ENCODE measurements at places on chromosomes 7 and 10. TPM values are rescaled to one million over a fixed set of nuclear protein-coding genes. Genes with fewer than 3 reads are reported as not detected.

VWDE gene
- 1.5 TPM for total RNA-seq

SHH gene
- total RNA-seq, result not detected

GRCh38 chr7:7565746-7566650 is 686 bp upstream of the MIOS start:
- H3K36me3 ChIP-seq, result peaks cover 15% of the 10 kb centered on the region
- H3K4me3 ChIP-seq, result no peak overlapping the region
- peaks cover 30% of the 10 kb centered on the region for H3K4me1 ChIP-seq
- H3K27me3 ChIP-seq, result no peaks in the 10 kb centered on the region
- DNase-seq, result peak; percentile 8

DNA sequence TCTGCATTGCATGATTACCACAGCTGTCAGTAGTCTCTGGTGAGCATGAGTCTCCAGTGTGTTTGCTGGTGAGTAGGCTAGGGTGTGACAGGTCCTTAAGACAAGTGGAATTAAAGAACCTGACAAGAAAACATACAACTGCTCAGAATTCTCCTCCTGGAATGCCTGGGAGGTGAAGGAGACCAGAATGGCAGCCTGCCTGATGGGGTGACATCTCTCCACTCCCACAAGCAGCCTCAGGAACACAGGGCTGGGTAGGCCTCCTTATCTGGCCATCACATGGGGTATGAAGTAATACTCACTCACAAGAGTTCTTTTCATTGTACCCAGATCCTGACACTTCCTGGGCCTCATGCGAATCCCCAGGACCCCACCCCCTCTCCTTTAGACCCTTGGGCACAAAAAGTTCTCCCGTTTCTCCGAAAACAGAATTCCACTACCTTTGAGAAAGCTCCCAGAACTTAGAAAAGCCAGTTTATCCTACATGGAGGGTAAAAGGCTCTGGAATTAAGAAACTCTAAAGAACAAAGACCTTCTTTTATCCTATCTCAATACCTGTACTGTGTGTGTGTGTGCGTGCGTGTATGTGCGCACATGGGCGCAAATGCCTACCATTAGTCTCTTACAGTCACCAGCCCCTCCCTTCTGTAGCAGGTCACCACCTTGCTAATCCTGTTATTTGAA is 33.4 kb upstream of the C1GALT1 start:
- no peak for DNase-seq
- no peak overlapping the region for H3K4me3 ChIP-seq
- H3K36me3 ChIP-seq, result peaks cover 2% of the 10 kb centered on the region
- H3K27ac ChIP-seq, result no peak overlapping the region

OR6V1 gene
- not detected for total RNA-seq

ASB4 gene
- not detected for total RNA-seq

DNA sequence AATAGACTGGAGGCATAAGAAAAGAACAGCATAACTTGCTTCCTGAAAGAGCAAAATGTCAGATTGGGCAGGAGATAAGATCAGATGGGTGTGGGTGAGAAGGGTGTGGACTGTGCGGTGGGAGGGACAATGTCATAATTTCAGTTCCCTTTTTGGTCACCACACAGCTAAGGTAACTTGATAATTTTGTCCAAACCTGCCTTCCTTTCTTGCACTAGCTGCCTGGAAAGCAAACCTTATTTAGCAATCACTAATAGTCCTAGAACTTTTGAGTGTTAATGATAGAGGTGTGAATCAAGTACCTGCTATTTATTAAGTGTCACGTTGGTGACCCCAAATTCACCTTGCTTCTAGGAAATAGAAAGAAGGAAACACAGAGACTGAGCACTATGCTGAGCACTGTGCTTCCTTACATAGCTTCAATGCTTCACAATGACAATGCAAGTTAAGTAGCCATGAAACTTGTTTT is 72.4 kb upstream of the SP4 start:
- peaks cover 51% of the 10 kb centered on the region for H3K4me1 ChIP-seq
- peak; percentile 63 for DNase-seq
- H3K27ac ChIP-seq, result no peak overlapping the region
- no peak overlapping the region for H3K4me3 ChIP-seq

PRKCQ gene
- 53.0 TPM for total RNA-seq

ACTL6B gene
- total RNA-seq, result not detected

DNA sequence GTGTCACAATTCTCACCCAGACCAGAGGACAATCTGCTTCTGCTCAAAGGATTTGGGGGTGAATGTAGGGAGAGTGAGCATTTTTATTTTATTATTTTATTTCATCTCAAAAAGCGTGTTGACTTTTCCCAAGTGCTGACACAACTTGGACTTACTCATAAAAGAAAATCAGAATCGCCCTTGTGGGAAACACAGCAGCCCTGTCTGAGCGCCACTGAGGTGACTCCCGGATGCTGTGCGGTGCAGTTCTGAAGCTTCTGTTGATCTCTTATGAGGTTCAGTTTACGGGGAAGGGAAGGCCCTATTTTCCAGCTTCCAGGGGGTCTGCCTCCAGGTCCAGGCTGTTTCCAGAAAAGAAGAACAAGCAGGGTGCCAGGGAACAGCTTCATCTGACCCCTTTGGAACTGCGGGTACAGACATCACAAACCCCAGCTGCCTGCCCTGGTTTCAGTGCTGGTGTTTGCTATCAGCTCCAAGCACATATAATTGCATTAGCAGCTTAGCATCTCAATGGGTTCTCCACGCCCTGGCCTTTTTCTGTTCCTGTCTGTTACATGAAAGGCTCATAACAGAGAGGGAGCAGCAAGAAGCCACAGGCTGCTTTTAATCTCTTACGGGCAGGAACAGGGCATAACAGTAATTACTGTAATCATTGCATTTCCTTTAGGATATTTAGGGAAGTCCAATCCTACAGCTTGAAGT is 52.4 kb downstream of the PARP12 start:
- no peak for DNase-seq
- no peaks in the 10 kb centered on the region for H3K27me3 ChIP-seq
- H3K36me3 ChIP-seq, result no peaks in the 10 kb centered on the region
- H3K4me1 ChIP-seq, result no peaks in the 10 kb centered on the region
- no peak overlapping the region for H3K4me3 ChIP-seq
- H3K27ac ChIP-seq, result no peak overlapping the region

- peaks cover 64% of the 10 kb centered on the region for H3K4me1 ChIP-seq
- H3K4me3 ChIP-seq, result no peak overlapping the region
- H3K27me3 ChIP-seq, result no peaks in the 10 kb centered on the region
- H3K36me3 ChIP-seq, result peaks cover 19% of the 10 kb centered on the region
- DNase-seq, result no peak
These were observed 4.5 kb downstream of the FBXW4 start for GRCh38 chr10:101690461-101690860.

GRCh38 chr10:100020142-100020885 is 10.6 kb upstream of the DNMBP start:
- peaks cover 5% of the 10 kb centered on the region for H3K27me3 ChIP-seq
- peaks cover 7% of the 10 kb centered on the region for H3K4me1 ChIP-seq
- no peak overlapping the region for H3K27ac ChIP-seq
- H3K36me3 ChIP-seq, result no peaks in the 10 kb centered on the region
- DNase-seq, result peak; percentile 19

PRTFDC1 gene
- 1.1 TPM for total RNA-seq

DNA sequence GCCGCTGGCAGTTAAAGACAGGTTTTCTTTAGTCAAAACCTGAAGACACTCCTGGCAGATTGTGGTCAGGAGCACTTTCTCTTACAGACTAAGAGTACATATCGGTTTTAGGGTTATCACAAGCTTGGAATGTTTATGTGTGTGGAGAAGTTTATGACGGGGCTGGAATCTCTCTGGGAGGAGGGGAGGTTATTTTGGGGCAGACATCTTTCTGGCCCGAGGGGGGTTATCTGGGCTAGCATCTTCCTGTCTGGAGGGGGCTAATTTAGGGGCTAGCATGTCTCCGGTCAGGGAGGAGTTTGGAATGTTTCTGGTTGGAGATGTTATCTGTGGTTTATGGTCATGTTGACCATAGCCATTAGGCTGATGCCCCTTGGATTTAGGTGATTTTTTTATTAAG is 141.2 kb upstream of the KIF5B start:
- H3K4me3 ChIP-seq, result no peak overlapping the region
- no peaks in the 10 kb centered on the region for H3K27me3 ChIP-seq
- H3K27ac ChIP-seq, result no peak overlapping the region
- H3K4me1 ChIP-seq, result no peaks in the 10 kb centered on the region

DNA sequence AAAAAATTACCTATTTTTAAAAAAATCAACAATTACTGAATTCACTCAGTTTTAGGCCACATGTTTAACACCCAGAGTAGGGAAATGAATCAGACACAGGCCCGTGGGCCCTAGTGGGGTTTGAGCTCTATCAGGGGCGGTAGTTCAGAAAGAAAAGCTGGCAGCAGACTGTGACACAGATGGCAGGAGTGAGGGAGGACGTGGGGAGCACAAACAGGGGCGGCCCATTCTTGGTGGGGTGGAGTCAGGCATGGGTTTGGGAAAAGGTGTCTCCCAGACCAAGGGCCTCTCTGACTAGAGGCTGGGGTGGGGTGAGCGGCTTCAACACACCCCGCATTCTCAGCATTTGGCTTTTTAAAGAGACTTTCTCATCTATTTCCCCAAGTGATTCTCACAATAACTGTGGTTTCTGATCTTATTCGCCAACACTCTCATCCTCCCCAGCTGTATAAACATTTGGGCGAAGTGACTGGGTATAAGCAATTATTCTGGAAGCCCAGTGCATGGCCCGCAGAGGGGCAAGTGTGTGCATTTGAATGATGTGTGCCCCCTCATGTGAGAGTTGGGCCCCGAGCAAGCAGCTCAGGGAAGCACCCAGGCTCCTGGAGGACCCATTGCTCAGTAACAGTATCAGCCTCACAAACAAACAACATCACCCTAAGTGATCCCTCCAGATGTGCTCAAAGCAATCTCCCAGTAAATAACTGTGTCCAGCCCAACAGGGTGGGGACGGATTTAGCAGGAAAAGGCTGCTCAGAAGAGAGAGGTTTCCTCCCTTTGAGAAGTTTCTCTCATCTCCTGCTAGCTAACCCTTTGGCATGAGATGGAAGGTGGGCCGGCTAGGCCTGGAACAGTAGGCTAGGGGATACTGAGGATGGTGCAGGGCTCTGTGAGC is 437.6 kb upstream of the ZMIZ1 start:
- H3K4me3 ChIP-seq, result no peak overlapping the region
- peak; percentile 28 for DNase-seq
- no peak overlapping the region for H3K27ac ChIP-seq
- H3K4me1 ChIP-seq, result peaks cover 2% of the 10 kb centered on the region
- no peaks in the 10 kb centered on the region for H3K27me3 ChIP-seq

GRCh38 chr7:83161899-83162401 is 734 bp downstream of the PCLO start:
- H3K36me3 ChIP-seq, result no peaks in the 10 kb centered on the region
- H3K4me1 ChIP-seq, result peaks cover 8% of the 10 kb centered on the region
- no peak for DNase-seq

ADAM8 gene
- total RNA-seq, result 112 TPM

SPOCK2 gene
- total RNA-seq, result 208 TPM

SPACDR gene
- total RNA-seq, result 2.6 TPM

- no peaks in the 10 kb centered on the region for H3K4me1 ChIP-seq
- no peaks in the 10 kb centered on the region for H3K27me3 ChIP-seq
- peak; percentile 59 for DNase-seq
- H3K36me3 ChIP-seq, result no peaks in the 10 kb centered on the region
- H3K27ac ChIP-seq, result no peak overlapping the region
These were observed 14.1 kb downstream of the TMEM72 start for GRCh38 chr10:44925224-44925623.

DNA sequence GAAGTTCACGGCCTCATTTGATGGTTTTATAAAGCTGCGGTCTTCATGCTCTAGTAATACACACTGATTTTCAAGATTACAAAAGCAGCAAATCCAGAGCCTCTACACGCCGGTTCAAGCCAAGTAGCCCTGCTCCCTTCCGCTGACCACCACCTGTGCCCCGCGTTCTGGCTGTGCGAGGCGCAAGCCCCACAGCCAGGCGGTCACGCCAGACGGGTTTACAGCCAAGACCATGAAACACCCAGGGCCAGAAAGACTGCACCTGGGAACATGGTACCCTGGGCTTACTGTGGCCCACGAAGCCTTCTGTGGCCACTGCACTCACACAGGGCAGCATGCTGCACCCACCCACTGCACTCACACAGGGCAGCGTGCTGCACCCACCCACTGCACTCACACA is 33.6 kb downstream of the GPER1 start:
- H3K27ac ChIP-seq, result no peak overlapping the region
- no peaks in the 10 kb centered on the region for H3K27me3 ChIP-seq
- no peak for DNase-seq
- H3K4me1 ChIP-seq, result peaks cover 12% of the 10 kb centered on the region
- no peak overlapping the region for H3K4me3 ChIP-seq

- H3K27me3 ChIP-seq, result no peaks in the 10 kb centered on the region
- no peak overlapping the region for H3K4me3 ChIP-seq
- H3K27ac ChIP-seq, result no peak overlapping the region
- no peak for DNase-seq
- no peaks in the 10 kb centered on the region for H3K36me3 ChIP-seq
These were observed 115.8 kb upstream of the PRR15 start for GRCh38 chr7:29447828-29448227.

SPDYE5 gene
- total RNA-seq, result not detected

GRCh38 chr7:2211259-2211880 is 21.4 kb downstream of the MAD1L1 start:
- H3K27ac ChIP-seq, result no peak overlapping the region
- H3K36me3 ChIP-seq, result peaks cover 37% of the 10 kb centered on the region
- DNase-seq, result no peak
- no peak overlapping the region for H3K4me3 ChIP-seq

GRCh38 chr7:142853739-142854371 is 1.0 kb upstream of the EPHB6 start:
- H3K27ac ChIP-seq, result peak overlapping the region; percentile 79
- H3K4me1 ChIP-seq, result peaks cover 31% of the 10 kb centered on the region
- no peaks in the 10 kb centered on the region for H3K36me3 ChIP-seq
- H3K27me3 ChIP-seq, result no peaks in the 10 kb centered on the region
- DNase-seq, result peak; percentile 74
- H3K4me3 ChIP-seq, result peak overlapping the region; percentile 91

GRCh38 chr10:34859170-34859569 is 44.1 kb upstream of the PARD3 start:
- no peaks in the 10 kb centered on the region for H3K36me3 ChIP-seq
- H3K4me1 ChIP-seq, result no peaks in the 10 kb centered on the region
- no peak overlapping the region for H3K27ac ChIP-seq

DNA sequence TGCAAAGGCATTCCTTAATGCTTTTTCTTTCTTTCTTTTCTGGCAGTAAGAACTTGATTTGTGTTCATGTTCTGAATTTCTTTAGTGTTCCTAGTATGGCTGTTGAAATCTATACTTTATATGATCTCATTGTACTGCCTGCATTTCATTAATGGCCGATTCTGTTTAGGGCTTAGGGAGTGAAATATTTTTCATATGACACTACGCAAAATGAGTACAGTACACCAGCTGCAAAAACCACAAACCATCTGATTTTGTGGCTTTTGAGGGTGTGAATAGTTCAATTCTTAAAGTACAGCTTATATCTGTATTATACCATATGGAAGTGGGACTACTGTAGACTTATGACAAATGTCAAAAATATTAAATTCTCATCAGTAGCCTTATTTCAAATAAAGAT is 69.1 kb upstream of the FOXP2 start:
- no peak overlapping the region for H3K4me3 ChIP-seq
- DNase-seq, result no peak
- no peak overlapping the region for H3K27ac ChIP-seq
- no peaks in the 10 kb centered on the region for H3K36me3 ChIP-seq
- H3K27me3 ChIP-seq, result no peaks in the 10 kb centered on the region

GRCh38 chr7:70498232-70498992 is 633.5 kb upstream of the GALNT17 start:
- DNase-seq, result no peak
- no peak overlapping the region for H3K4me3 ChIP-seq
- H3K27me3 ChIP-seq, result no peaks in the 10 kb centered on the region

GRCh38 chr7:127477295-127478023 is 85.0 kb upstream of the ZNF800 start:
- H3K4me1 ChIP-seq, result peaks cover 9% of the 10 kb centered on the region
- no peaks in the 10 kb centered on the region for H3K27me3 ChIP-seq
- H3K27ac ChIP-seq, result no peak overlapping the region
- no peak for DNase-seq
- no peak overlapping the region for H3K4me3 ChIP-seq
